GM23248 (cell line): ENCODE measurements at places on chromosomes 4 and X.

GRCh38 chr4:8394061-8394519 is 46.4 kb downstream of the ACOX3 start:
- DNase-seq = peak; percentile 66

- DNase-seq = no peak
Measured at GRCh38 chr4:92012899-92013867, 290.6 kb upstream of the GRID2 start.

DNA sequence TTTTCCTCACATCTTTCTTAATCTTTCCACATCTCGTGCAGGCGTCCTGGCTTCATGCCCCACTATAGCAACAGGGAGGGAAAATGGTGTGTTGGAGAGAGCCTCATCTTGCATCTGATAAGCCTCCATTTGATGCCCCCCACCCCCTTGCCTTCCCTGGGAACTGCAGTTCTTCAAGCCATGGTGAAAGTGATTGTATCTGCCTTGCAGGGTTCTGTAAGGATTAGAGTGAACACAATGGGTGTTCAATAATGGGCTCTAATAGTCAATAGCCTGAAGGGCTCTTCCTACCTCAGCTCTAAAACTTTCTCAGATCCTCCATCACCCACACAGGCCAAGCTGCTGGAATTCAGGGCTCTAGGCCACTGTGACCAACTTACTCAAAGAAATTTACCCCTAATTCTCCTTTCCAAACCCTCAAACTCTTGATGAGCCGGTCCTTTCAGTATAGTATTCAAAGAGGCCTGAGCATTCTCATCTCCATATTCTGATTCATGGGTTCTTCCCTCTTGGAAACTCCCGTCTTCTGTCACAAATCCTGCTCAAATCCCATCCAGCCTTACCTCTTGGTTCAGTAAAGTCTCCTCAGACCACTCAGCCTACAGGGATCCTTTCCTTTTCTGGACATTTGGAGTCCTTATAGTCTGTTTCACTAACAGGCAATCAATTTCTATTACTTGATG is 128.3 kb upstream of the TRIM2 start:
- DNase-seq = no peak

DNA sequence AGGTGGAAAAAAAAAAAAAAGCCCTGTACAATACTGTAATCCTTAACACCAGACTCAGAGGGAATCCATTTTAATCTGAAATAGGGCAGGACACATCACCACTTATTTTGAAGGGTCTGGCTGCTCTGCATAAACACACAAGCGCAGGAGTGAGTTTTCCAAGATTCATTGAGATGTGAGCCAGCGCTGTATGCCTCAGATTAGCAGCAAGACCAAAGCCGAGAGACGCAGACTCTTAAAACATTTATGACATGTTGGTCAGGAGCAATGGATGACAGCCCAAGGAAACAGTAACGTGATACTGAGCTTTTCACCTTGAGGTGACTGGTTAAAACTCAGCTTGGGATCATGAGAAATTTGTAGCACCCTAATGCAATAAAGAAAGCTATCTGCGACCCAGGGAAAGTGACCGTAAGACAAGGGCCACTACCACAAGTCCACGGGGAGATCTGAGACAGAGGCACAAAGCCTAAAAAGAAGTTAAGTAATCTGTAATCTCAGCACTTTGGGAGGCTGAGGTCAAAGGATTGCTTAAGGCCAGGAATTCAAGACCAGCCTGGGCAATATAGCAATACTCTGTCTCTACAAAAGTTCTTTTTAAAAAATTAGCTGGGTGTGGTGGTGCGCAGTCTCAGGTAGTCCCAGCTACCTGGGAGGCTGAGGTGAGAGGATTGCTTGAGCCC is 210.6 kb downstream of the COL25A1 start:
- DNase-seq = no peak

- DNase-seq = no peak
Measured at GRCh38 chr4:83723609-83724008, 187.7 kb downstream of the GPAT3 start.

- no peak for DNase-seq
Measured at GRCh38 chr4:53161051-53161786, 204.6 kb downstream of the SCFD2 start.

GRCh38 chr4:78864405-78865024 is 74.7 kb downstream of the PAQR3 start:
- DNase-seq = peak; percentile 81

- no peak for DNase-seq
Measured at GRCh38 chr4:183897193-183897592, 7.9 kb upstream of the STOX2 start.

- peak; percentile 13 for DNase-seq
Measured at GRCh38 chr4:150181536-150181935, 103.3 kb downstream of the DCLK2 start.

- no peak for DNase-seq
Measured at GRCh38 chrX:17882680-17883079, 21.6 kb upstream of the RAI2 start.

DNA sequence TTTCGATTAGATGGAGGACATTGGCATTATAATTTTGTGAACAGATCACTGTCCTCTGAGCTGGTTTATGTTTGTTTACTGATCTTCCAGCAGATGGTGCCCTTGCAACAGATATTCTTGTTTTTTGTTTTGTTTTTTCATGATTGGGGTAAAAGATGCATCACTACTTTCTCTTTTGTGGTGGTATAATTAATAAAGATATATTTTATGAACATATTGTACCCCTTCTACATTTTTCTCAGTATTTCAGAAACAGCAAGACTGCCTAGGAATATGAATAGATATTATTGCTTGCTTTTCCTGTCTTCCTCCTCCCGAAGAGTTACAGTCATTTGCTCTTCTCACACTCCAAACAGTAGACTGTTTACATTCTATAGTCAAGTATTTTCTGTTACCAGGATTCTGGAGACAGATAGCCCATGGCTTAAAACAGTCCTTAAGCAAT is 905.2 kb downstream of the TRAM1L1 start:
- DNase-seq = peak; percentile 20

GRCh38 chr4:151012820-151013219 is 2.3 kb downstream of the LRBA start:
- DNase-seq = no peak

DNA sequence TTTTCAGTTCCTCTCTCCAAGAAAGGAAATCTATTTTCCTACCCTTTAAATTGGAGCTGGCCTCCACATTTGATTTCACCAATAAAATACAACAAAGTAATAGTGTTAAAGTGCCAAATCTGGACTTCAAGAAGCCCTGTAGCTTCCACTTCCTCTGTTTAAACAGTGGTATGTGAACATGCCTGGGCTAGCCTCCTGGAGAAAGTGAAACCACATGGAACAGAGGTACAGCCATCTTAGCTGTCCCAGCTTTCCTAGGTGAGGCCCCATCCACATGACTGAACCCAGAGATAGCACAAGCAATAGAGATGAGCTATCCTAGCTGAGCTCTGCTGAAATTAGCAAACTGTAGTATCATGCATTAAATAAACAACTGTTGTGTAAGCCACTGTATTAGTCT is 131.8 kb upstream of the VCX start:
- peak; percentile 0 for DNase-seq

DNA sequence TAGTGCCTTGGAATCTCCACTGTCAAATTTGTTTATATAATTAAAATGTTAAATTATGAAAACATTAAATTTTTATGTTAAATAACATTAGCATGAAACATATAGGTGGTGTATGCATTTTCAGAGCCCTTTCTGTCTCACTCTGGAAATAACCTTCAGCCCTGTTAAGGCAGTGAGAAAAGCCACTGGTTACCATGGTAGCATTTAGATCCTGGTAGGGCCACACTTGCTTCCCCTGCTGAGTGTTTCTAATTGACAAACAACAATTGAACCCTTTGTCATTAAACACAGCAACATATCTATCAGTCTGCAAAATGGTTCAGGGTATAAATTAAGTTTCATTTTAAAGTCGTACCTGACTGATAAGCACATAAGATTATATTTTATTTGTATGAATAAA is 63.5 kb downstream of the PDK3 start:
- DNase-seq = no peak

DNA sequence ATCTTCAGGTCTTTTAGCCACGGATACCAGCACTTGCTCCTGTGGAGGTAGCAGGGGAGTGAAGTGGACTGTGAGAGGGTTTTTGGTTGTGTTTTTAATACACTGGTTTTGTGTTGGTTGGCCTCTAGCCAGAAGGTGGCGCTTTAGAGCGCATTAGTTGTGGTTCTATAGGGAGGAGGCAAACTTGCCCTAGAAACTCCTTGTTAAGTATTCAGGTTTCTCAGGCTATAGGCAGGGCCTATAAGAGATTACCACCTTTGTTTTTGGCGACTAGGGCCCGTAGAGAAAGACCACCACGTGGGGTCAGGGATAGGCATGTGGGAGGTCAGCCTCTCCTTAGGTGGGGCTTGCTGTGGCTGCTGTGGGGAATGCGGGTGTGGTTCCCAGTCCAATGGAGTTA is 221.6 kb upstream of the SPANXN4 start:
- no peak for DNase-seq

GRCh38 chr4:113248320-113248719 is 198.9 kb downstream of the ANK2 start:
- DNase-seq = no peak

DNA sequence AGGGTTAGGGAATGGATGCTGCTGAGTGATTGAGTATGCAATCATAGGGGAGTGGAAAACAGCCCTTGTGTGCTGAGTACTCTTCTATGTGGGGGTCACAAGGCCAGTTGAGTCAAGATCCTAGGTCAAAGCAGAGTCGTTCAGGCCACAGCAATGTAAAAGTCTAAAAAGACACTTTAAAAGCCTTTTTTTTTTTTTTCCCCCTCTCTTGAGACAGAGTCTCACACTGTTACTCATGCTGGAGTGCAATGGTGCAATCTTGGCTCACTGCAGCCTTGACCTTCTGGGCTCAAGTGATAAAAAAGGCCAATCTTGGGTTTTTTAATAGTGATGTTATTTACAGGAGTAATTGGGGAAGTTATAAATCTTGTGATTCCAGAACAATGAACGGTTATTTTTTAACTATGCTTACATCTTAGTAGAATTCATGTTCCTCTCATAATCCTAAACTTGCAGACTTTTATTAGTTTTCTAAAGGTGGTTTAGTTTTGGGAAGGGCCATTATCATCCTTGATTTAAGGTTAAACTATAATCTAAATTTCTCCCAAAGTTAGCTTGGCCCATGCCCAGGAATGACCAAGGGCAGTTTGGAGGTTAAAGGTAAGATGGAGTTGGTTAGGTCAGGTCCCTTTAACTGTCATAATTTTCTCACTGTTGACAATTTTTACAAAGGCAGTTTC is 82.2 kb upstream of the BMP2K start:
- peak; percentile 66 for DNase-seq

- DNase-seq = peak; percentile 55
Measured at GRCh38 chrX:78650906-78651437, 8.2 kb downstream of the RTL3 start.

DNA sequence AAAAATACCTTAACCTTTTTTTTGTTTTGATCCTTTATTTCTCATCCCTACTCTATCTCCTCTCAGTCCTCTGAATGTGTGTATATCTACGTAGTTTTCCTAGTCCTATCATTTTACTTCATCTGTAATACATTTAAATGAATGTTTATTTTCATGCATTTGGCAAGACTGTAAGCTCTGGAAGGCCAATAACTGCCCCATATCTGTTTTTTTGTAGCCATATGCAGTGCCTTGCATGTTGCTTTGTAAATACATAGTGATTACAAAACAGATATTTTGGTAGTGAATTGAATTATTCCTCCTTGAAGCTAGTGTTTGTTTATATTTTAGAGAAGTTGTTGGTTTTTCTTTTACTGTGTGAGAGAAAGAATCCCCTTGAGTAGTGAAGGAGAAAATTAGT is 450.2 kb downstream of the PCDH18 start:
- no peak for DNase-seq

DNA sequence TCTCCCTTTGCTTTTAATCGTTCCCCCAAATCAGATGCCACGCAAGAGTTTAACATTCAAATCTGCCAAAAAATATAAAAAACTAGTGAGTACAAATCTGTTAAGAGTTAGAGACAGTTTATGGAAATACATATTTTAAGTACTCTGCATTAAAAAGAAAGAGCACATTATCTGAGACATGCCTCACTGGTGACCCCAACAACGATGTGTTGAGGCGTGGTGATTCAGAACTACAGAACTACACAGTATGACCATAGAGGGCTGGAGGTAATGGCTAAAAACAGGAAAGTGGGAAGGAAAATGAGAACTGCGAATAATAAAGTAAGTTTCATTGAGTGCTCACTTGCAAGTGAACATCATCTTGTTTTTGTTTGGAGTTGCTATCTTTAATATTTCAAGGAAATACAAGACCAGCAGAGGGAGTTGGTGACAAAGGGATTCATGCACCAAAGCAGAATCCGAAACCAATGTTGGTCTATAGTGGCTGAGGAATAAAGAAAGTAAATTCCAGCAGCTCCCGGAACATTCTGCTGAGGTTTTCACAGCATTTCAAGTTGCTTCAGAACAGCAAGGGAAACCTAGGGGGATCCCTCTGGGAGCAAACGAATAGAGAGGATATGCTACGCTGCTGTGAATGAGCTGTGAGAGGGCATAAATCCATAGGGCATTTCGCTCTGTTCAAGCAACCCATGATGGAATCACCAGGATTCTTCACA is 92.2 kb downstream of the DCHS2 start:
- peak; percentile 77 for DNase-seq

DNA sequence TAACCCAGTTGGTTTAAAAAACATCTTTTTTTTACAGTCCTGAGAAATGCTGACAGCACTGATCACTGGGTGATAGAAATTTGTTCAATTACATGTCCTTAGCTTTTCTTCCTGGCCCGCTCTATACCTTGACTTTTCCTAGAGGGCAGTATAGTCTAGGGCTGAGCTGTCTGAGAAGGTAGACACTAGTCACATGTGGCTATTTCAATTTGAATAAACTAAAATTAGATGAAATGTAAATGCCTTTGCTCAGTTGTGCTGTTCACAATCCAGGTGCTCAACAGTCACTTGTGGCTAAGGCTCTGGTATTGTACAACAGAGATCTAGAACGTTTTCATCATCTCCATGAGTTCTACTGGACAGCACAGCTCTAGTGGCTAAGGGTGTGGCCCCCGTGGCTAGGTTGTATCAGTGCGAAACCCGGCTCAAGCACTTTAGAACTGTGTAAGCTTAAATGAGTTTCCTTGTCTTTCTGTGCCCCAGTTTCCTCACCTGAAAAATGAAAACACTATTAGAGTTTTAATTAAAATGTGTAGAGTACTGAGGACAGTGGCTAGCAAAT is 111.6 kb upstream of the WDR17 start:
- DNase-seq = no peak

DNA sequence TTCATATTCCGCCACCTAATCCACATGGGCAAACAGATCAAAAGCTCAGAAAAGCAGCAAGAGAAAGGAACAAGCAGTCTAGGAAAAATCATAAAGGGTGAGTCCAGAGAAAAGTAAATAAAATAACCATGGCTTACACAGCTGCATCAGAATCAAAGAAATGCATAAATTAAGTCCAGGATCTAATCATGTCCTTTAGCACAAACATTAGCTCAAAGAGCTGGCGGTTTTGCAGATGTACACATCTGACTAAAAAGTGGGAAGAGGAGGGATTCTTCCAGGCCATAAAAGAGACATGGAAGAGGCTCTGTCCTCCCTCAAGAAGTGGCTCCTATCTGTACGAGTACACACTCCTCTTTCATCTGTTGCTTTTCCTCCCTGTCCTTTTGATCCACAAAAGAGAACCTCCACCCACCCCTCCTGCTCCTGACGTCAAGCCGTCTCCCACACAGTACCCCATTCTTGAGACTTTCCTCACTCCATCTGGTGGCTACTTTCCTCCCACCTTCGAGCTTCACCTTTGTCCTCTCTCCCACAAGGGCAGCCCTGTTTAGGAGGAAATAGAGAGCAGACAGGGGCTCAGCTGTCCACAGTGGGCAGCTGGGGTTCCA is 92.5 kb downstream of the RASL11B start:
- DNase-seq = no peak

- DNase-seq = peak; percentile 90
Measured at GRCh38 chr4:53346920-53347852, 18.7 kb downstream of the SCFD2 start.
